ENCODE measurements at places on chromosomes 12 and 14.

GRCh38 chr12:89863493-89863938 is 154.9 kb upstream of the ATP2B1 start:
- no peaks in the 10 kb centered on the region for H3K36me3 ChIP-seq
- H3K4me3 ChIP-seq: no peak overlapping the region
- no peaks in the 10 kb centered on the region for H3K27me3 ChIP-seq
- peaks cover 26% of the 10 kb centered on the region for H3K4me1 ChIP-seq
- no peak for DNase-seq

DNA sequence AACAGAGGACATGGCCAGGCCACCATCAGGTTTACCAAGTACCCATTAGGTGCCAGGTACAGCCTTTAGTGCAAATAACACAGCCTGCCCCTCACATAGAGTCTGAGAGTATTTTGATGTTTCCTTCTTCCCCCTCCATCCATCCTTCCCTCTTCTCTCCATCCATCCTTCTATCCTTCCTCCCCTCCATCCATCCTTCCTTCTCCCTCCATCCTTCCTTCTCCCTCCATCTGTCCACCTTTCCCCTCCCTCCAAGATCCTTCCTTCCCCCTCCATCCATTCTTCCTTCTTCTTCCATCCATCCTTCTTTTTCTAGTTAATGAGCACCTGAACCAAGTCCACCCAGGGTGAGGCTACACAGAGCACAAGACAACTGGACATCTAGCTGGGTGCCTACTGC is 39.8 kb downstream of the ITPK1 start:
- no peak for DNase-seq
- H3K4me1 ChIP-seq: peaks cover 25% of the 10 kb centered on the region
- no peaks in the 10 kb centered on the region for H3K36me3 ChIP-seq

- peaks cover 5% of the 10 kb centered on the region for H3K36me3 ChIP-seq
- peaks cover 4% of the 10 kb centered on the region for H3K4me1 ChIP-seq
- H3K4me3 ChIP-seq: no peak overlapping the region
- H3K27ac ChIP-seq: no peak overlapping the region
Measured at GRCh38 chr14:91294153-91294552, 49.6 kb upstream of the GPR68 start.

DNA sequence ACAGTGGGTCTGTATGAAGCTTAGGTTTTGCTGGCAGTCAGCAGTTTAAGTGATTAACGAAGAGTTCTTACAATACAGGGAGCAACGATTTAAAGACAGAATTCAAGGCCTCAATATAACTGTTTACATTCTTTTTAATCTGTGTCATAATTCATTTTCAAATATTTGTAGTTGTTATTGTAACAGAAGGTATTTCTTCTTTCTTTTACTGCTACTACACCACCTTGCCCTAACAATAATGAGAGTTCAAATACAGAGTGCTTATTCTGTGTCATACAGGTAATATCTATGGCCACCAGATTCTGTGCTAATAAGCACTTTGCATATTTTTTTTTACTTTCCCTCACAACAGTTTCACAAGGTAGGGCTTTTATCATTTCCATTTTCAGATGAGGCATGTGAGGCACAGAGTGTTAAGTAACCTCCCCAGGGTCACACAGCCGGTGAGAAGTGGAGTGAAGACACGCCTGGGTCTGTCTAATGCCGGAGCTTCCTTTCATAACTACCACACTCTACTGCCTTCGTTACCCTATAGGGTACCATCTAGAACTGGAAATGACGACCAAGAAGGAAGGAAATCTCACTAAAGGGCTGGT is 81.9 kb downstream of the PELI2 start:
- no peak overlapping the region for H3K4me3 ChIP-seq
- H3K27me3 ChIP-seq: no peaks in the 10 kb centered on the region
- no peaks in the 10 kb centered on the region for H3K36me3 ChIP-seq
- no peak overlapping the region for H3K27ac ChIP-seq

- DNase-seq: no peak
- H3K27me3 ChIP-seq: no peaks in the 10 kb centered on the region
- H3K27ac ChIP-seq: no peak overlapping the region
- H3K4me3 ChIP-seq: no peak overlapping the region
- peaks cover 29% of the 10 kb centered on the region for H3K4me1 ChIP-seq
Measured at GRCh38 chr14:75805646-75806045, 144.6 kb downstream of the TTLL5 start.

DNA sequence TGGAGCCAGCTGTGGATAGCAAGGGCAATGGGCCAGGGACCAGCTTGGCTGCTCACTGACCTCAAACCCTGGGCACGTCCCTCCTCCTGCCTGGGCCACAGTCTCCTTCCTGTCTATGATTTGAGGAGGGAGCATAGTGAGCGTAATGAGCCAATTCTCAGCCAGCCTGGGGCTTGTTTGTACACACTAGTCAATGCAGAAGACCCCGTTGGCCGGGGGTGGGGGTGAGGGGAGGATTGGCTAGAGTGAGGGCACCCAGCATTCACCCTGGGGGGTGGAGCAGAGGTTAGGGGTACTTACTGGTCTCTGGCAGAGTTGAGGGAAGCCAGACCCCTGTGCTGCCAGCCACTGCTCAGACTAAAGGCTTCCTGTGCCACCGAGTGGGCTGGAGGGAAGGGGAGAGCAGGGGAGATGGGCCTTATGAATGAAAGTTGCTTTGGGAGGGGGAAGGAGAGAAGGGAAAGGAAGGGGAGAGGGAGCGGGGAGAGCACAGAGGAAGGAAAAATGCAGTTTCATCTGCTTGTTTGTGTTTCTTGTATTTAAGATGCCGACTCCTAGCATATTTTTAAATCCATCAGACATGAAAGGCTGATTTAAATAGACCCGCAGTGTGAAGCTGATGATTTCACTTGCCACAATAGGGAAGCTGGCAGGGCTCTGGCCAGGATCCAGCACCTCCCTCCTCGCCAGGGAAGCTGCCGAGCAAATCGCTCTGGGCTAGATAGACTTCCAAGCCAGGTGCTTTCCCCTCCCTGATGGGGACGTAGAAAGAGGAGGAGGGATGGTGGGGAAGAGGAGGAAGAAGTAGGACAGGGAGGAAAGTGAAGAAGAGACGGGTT is 114.0 kb downstream of the PRMT8 start:
- H3K4me3 ChIP-seq: peak overlapping the region; percentile 23
- DNase-seq: no peak
- H3K27ac ChIP-seq: peak overlapping the region; percentile 46
- peaks cover 4% of the 10 kb centered on the region for H3K36me3 ChIP-seq
- peaks cover 68% of the 10 kb centered on the region for H3K27me3 ChIP-seq
- peaks cover 22% of the 10 kb centered on the region for H3K4me1 ChIP-seq

DNA sequence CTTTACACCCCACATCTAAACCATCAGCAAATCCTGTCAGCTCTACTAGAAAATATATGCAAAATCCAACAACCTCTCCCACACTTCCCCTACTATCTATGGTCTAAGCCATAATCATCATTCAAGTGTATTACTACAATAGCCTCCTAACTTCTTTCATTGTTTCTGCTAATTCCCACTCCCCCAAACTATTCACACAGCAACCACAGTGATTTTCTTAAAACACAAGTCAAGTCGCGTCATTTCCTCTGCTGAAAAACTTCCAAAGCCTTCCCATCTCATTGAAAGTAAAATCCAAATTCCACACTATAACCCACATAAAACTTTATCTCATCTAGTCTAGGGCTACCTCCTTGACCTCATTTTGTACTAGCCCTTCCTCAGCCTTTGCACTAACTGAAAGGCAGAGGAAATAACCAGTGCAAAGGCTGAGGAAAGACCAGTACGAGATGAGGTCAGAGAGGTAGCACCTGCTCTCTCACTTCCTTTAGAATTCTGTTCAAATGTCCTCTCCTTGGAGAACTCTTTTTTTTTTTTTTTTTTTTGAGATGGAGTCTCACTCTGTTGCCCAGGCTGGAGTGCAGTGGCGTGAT is 65.5 kb upstream of the MDM1 start:
- H3K36me3 ChIP-seq: no peaks in the 10 kb centered on the region
- no peak overlapping the region for H3K27ac ChIP-seq
- no peak for DNase-seq
- H3K27me3 ChIP-seq: no peaks in the 10 kb centered on the region
- H3K4me3 ChIP-seq: no peak overlapping the region
- H3K4me1 ChIP-seq: peaks cover 4% of the 10 kb centered on the region

DNA sequence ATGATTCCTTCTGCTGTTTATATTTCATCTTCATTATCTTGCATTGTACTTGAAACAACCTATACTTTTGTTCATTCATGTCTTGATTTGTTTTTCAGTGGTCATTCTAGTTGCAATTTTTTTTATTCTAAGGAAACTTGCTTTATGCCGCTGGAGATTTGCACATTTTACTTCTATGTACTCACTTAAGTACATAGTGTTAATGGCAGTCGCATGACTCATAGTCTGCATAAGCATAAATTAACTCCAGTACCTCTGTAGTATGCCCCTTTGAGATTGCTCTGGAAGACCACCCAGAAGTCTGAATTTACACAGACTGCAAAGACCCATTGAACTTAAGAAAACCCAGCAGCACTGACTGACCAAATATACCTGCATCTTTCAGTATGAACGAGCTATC is 77.0 kb downstream of the MSRB3 start:
- peaks cover 4% of the 10 kb centered on the region for H3K36me3 ChIP-seq
- no peaks in the 10 kb centered on the region for H3K4me1 ChIP-seq
- no peak for DNase-seq
- H3K27ac ChIP-seq: no peak overlapping the region
